Gastrocnemius medialis (tissue), 4 donors: ENCODE measurements at places on chromosomes 16 and 17. TPM values are rescaled to one million over a fixed set of nuclear protein-coding genes. Genes with fewer than 3 reads are reported as not detected.
A peak's percentile ranks its signal among the peaks of the same experiment; 100 is the strongest.

DNA sequence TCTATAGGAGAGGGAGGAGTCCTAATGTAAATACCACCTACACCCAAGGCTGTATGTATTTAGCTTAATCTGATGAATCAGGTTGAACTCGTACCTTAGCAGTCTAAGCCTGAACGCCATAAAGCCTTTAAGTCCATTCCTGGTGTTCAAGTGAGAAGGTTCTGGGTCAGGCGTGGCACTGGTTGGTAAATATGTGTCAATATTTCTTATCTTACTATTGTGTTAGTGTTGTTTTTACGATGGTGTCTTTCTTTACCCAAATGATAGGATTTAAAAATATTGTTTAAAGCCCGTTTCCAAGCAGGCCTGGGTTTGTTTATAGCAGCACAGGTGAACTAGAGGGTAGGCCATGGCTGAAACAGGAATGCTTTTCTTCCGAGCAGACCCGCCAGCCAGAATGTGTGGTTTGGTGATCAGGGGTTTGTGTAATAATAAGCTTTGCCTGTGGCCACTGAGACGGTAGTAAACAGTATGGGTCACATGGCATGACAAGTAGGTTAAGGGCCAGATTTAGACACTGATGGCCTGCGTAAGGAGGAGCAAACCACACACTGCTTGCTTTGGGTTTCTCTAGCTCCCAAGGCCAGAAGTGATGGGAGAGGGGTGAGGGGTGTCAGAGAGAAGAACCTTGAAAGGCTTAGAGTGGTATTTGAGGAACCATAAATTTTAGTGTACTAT, 3.3 kb downstream of the TMEM94 start:
- peak; percentile 74 for DNase-seq

DNA sequence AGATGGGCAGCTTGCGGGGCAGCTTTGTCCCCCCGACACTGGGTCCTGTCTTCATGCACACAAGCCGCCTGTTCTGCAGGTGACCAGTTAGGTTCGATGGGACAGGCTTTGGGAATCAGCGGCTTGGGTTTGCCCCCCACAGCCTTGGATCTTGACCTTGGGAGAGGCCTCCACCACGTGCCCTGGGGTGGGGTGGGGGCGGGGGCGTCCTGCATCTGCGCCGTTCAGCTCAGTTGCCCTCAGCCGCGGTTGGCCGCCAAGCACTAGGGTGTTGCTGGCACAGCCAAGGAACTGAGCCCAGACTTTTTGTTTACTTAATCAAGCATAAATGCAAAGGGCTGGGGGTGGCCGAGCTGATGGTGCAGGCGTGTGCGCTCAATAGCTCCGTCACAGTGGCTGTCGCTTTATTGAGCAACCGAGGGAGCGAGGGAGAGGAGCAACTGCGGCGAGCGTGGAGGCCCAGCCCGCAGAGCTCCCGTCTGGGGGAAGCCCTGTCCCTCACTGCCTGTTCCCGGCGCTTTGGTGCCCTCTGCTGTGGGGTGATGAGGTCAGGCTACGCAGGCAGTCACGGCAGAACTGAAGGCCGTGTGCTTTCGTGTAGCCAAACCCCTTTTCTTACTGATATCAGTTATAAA, 33.9 kb downstream of the JPH3 start:
- DNase-seq: peak; percentile 64

GRCh38 chr17:82517230-82517865, 2.2 kb upstream of the FOXK2 start:
- no peak for DNase-seq

DNA sequence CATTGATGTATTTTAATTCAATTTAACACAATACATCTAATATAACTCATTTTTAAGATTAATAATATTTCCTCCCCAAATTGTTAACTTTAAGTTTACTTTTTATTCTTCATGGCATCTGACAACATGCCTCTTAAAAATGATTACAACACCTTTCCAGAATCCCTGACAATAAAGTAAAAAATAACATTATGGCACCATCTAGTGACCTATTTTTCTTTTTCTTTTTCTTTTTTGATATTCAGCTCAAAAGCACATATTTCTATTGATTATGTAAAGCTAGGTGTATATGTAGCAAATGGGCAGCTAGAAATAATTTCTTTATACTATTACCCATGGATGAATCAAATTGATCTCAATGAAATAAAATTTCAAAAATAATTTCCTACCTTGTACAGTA, 834.3 kb upstream of the CDH8 start:
- DNase-seq: no peak

DNA sequence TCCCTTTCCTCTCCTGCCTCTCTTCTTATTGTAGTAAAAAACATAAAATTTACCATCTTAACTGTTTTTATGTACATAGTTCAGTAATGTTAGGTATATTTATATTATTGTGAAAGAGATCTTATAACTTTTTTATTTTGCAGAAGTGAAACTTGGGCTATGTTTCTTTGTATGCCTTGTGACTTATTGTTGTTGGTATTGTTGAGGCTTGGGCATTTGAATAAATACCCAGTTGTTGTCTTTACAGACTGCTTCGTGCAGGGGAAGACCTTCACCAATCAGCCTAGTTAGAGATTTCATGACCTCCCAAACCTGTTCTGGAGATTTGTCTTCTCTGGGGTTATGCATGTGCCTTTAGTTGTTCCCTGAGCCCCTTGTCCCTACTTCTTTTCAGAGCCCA, 31.9 kb downstream of the REXO5 start:
- no peak for DNase-seq

DNA sequence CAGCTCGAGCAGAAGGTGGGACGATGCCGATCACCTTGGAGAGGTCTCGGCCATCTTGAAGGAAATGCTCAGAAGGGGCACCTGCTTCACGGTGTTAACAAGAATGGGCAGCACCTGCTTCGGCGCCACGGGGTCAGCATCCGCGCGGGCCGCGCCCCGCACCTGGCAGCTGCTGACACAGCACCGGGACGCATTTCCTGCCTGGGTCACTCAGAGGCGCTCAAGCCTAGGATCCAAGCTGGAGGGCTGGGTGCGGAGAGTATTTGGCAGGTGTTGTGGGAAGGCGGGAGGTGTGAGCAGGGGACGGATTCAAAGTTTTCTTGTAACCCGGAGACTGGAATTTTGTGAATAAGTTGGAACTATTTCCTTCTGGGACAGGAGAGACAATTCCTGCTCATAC, 39.3 kb upstream of the AKTIP start:
- DNase-seq: no peak

GRCh38 chr17:71522383-71522782, 598.4 kb upstream of the SOX9 start:
- no peak for DNase-seq

EFNB3 gene
- 0.46 TPM for total RNA-seq
